Foreskin fibroblast (primary cell): ENCODE measurements at places on chromosomes 7 and 10.

DNA sequence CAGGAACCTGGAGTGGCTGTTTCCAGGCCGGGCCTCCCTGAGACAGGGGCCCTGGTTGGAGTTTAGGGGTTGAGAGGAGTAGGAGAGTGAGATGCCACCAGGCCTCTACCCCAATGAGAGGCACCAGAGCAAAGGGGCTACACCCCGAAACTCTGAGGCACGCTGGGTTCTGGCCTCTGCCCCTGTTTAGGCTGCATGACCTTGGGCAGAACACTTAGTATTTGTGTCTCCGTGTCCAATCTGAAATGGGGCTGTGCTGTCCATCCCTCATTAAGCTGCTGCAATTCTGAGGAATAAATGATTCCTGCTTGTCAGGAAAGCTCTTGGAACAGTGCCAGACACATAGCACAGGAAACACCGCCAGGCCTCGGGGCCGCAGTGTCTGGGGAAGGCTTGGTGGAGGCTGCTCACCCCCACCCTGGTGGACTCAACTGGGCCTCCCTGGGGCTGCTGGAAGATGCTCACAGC, 40.5 kb upstream of the SAMD8 start:
- DNase-seq, result peak; percentile 19

DNA sequence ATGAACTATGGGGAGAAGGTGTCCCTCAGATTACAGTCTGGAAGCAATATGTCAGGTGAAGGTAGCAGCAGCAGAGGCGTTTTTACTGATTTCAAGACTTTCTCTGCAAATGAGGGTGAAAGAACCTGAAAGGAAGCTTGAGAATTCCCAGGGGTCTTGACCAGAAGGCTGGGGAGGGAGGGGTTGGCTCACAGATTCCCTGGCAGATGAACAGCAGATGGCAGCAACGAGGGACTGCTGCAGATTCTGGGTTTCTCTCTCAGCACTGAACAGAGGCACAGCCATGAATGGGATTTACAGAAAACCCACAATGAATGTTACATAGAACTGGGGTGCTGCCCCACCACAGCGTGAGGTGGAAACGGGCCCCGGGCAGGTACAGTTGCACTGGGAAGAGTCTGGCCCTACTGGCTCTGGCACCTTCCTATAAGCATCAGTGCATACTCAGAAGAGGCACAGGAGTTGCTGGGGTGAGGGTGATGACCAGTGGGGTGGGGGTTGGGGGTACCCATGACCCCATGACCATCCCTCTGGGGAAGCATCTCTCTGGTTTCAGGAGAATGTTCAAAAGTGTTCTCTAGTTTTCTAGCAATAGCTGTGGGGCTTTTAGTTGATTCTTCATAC, 317.8 kb downstream of the SH2D4B start:
- no peak for DNase-seq

DNA sequence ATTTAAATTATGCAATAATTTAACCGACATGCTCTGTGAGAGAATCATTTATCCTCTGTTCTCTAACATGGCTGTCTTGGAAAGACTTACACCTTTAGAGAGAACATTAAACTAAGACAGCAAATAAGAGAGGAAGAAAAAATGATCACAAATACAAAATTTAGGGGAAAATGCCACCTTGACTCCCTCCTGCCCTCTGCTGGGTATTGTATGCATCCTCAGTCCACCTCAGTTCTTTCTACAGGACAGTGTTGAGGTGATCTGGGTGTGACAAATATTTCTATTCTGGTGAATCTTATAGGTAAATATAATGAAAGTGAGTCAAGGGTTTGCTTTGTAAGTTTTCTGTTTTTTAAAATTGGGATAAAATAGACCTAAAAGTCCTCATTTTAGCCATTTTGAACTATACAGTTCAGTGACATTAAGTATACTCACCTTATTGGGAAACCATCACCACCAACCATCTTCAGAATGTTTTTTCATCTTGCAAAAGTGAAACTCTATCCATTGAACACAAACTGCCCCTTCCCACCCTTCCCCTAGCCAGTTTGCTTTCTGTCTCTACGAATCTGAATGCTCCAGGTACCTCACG, 61.5 kb upstream of the ELMO1 start:
- DNase-seq, result no peak

DNA sequence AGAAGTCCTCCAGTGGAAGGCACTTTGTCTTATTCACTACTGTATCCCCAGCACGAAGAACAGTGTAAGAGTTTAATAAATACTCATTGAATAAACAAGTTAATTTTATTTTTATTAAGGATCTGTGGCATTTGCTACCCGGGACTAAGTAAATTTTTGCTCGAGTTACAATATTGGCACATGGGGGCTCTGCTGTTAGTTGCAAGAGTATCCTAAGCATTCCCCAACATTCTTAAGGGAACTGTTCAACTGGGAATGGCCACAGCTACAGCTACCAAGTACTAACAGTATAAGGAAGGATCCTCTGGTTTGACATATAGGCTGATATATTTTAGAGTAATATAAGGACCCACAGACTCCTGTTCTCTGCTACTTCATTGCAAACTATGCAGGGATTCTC, 8.7 kb upstream of the LRRTM3 start:
- no peak for DNase-seq

DNA sequence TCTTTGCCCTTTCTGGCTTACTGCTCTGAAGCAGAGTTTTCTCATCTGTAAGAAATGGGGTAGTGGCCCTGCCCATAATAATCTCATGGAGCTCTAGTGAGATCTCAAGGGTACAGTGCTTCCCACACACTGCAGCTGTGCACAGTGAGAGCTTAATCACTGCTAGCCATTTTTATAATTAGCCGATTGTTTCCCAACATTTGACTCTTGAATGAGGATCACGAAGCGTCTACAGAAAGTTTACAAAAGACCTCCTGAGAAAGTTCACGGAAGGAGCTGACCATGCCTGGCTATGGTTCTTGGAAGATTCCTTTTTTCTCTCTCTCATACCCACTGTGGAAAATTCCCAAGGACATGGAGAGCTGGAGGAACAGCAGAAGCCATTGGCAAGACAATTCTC, 70.4 kb downstream of the FAM171A1 start:
- no peak for DNase-seq

DNA sequence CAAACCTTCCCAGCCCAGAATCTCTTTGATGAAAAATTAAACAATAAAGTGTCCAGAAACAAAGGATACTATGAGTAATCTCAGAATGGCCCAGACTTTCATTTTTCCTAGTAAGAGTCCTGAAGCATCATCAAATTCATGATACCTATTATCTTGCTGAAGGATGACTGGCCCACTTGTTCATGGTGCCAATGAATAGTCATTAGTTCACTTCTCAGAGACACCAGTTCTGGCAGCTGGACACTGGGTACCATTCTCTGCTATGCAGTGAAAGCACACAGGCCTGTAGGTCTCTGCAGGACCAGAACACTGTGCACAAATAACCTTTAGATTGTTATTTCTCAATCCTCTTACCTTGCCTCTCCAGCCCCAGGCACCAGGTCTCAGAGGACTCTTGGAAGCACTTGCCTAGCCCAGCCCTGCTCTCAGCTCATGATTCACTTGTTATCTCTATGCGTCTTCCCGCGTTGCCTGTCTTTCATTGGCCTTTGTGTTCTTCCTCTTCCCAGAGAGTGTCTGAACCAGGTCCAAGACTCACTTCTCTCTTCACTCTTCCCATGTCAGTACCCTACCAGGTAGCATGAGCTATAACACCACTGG, 98.1 kb upstream of the AGBL3 start:
- no peak for DNase-seq

DNA sequence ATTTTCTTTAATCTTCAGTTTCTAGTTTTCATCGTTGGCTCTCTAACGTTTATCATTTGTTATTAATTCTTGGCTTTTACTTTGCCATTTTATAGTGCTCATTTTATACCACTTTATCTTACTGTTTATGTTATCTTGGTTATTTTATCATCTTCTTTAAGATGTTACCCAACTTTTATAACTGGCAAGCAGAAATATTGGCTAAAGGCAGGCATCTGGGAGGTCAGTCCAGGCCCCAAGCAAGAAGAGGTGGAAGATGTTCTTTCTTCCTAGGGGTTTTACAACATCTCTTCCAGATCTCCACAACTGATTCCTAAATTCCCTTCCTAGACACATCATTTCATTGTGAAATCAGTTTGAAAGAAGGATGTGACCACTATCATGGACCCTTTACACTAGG, 208.1 kb downstream of the AHR start:
- no peak for DNase-seq

- DNase-seq, result no peak
These were observed 57.2 kb downstream of the ENTPD1 start for GRCh38 chr10:95813054-95813685.

DNA sequence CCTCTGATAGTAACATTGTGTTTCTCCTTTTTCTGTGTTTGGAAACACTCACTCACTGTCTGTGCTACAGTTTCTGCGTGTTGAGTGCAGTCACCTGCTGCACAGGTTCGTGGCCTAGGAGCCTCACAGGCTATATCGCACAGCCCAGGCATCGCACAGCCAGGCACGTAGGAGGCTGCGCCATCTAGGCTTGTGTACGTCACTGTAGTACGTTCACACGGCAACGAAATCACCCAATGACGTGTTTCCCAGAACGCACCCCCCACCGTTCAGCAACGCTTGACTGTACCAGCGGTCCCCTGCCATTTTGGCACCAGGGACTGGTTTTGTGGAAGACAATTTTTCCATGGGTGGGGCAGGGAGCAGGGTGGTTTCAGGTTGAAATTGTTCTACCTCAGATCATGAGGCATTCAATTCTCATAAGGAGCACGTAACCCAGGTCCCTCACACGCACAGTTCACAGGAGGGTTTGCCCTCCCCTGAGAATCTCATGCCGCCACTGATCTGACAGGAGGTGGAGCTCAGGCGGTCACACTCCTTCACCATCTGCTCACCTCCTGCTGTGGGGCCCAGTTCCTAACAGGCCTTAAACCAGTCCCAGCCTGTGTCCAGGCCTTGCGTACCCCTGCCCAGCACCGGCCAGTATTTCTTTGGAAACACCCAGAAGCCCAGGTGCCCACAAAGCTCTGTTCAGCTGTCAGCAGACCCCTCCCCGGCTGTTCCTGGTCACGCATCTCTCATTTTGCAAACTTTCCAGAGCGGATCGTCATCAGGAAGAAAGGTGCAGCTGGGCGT, 23.2 kb upstream of the PRKAR1B start:
- DNase-seq, result no peak

DNA sequence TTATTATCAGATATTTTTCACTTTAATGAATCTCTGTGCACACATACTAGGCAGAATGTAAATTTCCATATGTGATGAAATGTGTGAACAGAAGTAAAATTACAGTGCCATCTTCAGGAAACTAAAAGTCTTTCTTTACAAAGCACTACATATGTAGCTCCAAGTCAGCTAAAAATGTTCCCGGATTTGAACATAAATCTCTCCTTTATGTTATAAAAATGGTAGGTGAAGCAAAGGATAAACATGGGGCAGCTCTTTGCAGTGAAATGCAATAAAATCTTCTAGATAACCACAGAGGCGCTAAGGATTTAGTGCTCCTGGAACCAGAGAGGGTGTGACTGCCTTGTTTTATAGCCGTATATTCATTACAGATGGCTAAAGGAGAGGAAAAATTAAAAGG, 104.9 kb upstream of the C7orf33 start:
- no peak for DNase-seq

- no peak for DNase-seq
These were observed 64.5 kb upstream of the CACNA2D1 start for GRCh38 chr7:82507976-82508677.
